ENCODE measurements at places on chromosomes 6 and 20.

DNA sequence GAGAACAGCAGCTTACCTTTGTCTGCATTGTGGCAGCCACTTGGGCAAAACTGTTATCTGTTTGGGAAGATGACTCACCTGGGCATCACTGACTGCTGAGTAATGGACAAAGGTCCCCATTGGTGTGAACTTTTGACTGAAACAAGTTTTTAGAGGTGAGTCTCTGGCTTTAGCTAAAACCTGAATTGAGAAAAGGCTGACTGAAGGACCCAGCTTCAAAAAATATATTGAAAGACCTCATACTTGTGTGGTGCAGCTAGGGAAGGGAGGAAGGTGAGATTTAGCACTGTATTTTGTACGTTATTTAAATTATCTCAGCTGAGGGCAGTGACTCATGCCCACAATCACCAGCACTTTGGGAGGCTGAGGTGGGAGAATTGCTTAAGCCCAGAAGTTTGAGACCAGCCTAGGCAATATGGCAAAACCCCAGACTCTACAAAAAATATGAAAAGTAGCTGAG is 4.5 kb upstream of the CITED2 start:
- DNase-seq: no peak

- no peak for DNase-seq
Measured at GRCh38 chr6:169933251-169933821, 181.9 kb downstream of the ERMARD start.

DNA sequence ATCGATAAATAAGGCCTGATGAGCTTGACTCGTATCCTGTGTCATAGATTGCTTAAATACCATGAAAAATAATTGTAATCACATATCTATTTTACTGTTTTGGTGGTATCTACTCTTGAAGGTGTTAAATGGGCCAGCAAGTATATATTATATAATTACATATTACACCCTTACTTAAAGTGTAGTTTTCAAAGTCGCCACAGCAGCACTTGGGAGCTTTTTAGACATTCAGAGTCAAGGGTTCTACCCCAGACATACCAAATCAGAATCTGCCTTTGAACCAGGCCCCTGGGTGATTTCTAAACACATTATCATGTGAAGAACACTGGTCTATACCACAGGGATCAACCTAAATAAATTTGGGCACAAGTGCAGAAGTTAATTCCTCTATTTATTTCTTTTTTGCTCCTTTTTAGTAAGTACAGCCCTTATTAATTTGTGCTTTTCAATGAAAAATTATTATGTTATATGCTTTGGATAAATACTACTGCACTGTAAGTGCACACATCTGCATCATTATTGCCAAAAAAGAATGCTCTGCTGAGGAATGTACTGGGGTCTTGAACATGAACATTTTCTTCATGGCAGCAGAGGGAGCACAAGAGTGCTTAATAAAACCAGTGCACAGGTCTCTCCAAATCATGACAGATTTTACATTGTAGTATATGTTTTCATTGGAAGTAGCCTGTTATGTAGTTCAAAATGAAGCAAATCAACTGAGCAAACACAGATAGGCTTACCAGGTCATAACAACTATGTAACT is 3.1 kb upstream of the ATXN1 start:
- no peak for DNase-seq

- no peak for DNase-seq
Measured at GRCh38 chr6:14897831-14898230, 348.0 kb upstream of the JARID2 start.

DNA sequence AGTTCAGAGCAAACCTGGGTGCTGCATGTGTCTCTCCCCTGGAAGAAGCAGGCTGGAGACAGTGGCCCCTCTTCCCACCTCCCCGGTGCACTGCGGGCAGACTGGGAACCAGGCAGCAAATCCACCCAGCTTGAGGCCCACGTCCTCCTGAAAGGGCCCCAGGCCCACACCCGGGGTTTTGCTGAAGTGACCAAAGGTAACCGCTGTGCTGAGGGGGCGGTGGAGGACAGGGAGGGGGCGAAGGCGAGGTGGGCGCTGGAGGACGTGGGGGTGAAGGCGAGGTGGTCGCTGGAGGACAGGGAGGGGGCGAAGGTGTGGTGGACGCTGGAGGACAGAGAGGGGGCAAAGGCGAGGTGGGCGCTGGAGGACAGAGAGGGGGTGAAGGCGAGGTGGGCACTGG is 1.8 kb upstream of the BIRC7 start:
- no peak for DNase-seq
